Brain pericyte (primary cell): ENCODE measurements at places on chromosomes 13 and 19.

- no peak for DNase-seq
Observed at GRCh38 chr13:30044932-30045331, 194.5 kb upstream of the UBL3 start.

DNA sequence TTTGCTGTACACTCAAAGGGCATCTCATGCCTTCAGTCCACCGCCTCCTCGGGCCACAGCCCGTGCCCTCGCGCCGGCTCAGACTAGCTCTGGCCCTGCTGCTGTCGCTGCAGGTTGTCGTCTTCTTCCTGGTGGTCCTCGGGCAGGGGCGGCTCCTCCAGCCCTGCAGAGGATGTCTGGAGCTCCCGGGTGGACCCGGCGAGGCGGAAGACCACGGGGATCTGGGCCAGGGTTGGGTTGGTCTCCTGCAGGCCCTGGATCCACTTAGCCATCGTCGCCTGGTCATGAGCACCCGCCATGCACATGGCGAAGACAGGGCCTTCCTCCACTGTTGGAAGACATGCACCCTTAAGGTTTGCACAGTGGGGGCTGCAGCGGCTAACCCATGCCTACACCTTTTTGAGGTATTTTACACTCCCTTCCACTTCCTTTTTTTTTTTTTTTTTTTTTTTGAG lies 489 bp upstream of the ZNF653 start:
- no peak for DNase-seq

GRCh38 chr13:99980201-99980823 lies 1.3 kb upstream of the ZIC2 start:
- no peak for DNase-seq

DNA sequence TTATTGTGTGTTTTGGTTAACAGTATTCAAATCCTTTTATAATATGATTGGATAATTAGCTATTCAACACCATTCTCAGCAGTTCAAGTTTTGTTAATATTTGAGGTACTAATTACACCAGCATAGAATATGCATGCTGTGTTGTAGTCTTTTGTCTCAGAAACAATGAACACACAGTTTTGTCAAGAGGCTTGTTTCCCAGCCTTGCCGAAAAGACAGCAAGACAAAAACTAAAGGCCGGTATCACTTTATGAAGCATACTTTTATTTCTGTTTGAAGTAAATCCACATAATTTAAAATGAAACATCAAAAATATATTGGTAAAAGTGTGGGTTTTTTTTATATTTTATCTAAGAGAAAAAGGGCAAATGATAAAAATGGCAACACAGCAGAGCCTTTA lies 7.5 kb downstream of the GPR180 start:
- DNase-seq: no peak

DNA sequence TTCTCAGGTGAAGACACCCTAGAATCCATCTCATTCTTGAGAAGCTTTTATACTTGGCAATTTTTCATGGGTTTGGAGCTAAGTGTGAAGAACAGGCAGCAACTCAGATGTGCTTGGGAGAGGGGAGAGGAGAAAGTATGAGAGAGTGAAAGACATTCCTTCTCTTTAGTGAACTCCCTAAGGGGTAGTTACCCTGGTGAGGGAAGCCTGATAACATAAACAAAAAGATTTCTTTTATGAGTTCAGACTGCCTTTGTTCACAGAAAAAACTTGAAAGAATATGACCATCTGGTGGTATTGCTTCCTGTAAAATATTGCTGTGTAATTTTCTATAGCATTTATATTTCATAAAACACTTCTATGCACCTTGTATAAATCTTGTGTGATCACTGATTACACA lies at the start of gene STOML3:
TSS of gene STOML3 (minus strand) at position 139 of the 400 bp plus-strand sequence. CDS start at position 29, 110 bp downstream.
- no peak for DNase-seq

DNA sequence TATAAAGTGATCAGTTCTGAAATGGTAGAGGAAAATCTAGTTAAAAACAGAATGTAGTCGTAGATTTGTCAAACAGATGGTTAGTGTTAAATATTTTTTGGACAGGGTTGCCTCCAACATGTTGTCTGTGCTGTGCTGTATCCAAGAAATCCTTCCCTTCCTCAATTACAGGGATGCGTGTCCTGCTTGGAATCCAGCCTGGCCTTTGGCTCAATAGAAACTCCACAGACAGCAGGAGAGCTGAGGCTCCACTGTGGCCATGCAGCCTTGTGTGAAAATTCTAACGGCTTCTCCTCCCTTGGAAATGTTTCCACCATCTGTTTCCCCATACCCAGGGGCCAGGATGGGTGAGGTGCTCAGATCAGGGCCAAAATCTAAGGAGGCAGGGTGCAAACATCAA lies 67.7 kb upstream of the USP29 start:
- DNase-seq: no peak

DNA sequence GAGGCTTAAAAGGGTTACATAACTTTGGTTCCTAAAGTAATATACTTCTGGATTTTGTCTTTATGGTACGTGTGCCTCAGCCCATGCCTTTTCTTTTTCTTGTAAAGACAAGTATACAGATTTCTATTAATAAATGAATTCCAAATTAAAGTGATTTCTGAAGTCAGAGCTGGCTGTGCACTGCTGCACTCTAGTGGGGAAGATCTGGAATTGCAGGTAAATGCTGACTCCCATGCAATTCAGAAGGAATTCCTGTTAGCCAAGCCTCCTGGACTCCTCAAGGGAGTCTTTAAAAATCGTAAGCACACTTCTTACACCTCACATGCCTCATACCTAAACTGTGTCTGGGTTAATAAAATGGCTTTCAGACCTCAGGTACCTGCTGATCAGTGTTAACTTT lies 118.4 kb upstream of the SLC7A1 start:
- DNase-seq: no peak

- no peak for DNase-seq
Observed at GRCh38 chr13:104510422-104510821, 1444.2 kb upstream of the SLC10A2 start.

GRCh38 chr13:98853771-98854221 lies 101.3 kb upstream of the SLC15A1 start:
- DNase-seq: no peak

GRCh38 chr19:7483720-7484201 lies 5.1 kb downstream of the PEX11G start:
- DNase-seq: no peak

DNA sequence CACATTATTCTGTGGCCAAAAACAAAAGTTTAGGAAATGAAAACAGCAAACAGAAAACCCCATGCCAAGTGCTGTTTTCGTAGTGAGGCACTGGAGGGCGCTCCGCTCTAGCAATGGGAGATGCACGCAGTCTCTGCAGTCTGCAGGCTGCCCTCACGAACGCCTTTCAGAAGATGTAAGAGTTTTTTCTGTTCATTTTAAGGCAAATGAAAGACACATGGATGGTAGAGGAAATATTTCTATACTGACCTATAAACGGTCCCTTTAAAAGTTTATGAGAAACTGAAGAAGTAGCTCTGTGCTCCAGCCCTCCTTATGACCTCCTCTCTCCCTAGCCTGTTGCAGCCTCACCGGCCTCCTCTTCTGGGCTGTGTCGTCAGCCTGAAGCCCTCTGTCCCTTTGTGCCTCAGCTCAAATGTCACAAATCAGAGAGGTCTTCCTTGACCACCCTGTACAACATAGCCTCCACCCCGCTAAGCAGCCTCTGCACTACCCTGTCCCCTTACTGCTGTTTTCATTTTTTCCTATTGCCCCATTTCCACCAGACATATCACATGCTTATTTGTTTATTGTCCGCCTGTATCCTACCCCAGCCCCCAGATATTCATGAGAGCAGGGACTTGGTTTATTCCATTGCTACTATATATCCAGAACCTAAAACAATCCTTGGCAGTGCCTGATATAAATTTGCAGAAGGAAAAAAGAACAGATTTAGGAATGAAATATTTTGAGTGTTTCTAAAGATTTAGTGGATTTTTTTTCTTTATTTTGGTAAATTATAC lies 116.4 kb downstream of the TM9SF2 start:
- DNase-seq: no peak

GRCh38 chr13:99311137-99311536 lies 3.9 kb upstream of the GPR183 start:
- DNase-seq: no peak

DNA sequence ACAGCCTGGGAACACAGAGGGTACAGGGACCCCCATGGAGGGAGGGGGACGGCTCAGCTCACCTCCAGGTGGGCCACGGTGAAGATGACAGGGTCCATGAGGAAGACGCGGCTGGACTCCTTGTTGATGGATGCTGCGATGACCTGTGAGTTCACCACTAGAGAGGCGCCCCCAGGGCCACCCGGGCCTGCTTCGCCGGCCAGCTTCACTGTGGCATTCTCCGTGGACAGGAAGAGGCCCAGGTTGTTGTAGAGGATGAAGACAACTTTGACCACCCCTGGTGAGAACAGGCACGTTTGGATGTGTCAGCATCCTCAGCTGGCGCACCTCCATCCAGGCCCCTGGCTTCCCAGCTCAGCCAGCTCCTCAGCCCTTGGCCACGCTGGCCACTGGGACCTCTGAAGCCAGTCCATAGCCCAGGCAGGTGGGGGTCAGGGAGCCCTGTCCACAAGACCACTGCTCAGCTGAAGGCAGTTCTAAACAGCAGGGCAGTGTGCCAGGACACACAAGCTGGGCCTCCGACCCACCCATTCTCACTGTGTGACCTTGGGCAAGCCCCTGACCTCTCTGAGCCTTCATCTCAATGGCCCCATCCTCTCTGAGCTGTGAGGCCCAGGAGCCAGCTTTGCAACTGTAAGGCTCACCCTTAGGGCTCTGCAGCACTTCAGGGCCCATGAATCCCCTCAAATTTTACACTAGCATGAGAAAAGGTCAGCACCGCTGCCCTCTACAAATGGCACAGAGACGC lies 22.1 kb upstream of the ASF1B start:
- DNase-seq: no peak

DNA sequence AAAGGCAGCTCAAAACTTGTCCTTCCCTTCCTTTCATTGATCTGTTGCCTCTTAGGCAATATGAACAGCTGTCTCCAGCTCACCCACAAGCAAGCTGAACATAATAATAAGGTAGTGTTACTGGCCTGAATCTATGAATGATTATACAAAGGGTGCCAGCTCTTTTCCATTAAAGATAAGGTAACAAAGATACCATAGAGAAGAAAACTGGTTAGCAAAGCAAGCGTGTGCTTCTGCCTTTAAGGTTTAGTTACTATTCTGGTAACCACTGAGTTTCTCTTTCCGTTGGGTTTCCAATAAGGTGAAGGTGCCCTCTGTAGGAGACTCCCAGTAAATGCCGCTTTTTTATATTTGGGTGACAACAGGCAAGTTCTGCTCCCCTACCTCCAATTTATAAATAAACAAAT lies 12.1 kb upstream of the DACH1 start:
- no peak for DNase-seq

DNA sequence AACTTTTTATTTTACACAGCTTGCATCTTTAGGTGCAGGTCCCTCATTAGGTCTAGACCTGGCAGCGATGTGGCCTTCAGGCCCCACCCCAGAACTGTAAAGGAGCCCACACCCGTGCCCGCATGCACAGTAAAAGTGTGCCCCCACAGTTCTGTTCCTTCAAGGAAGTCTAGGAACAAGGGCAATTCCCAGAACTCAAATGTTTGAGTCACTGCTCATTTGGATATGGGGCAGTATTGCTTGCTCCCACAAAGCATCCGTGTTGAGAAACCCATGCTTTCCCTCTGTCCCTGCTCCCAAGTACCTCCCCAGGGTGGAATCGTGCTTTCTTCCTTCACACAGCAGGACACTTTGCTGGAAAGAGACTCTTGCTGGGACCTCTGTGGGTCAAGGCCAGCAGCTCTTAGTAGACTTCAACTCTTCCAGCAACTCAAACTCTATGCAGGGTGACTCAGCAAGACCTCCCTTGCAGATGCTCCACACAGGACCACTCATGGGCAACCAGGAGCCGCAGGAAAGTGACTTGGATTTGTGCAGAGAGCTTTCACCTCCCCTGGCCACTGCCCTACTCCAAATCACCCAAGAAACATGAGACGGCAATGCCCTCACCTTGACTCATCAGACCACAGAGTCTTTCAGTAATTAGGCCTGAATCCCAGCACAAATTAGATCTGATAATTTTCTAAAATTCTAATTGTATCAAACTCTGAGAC lies 12.3 kb downstream of the SLC7A1 start:
- DNase-seq: no peak

DNA sequence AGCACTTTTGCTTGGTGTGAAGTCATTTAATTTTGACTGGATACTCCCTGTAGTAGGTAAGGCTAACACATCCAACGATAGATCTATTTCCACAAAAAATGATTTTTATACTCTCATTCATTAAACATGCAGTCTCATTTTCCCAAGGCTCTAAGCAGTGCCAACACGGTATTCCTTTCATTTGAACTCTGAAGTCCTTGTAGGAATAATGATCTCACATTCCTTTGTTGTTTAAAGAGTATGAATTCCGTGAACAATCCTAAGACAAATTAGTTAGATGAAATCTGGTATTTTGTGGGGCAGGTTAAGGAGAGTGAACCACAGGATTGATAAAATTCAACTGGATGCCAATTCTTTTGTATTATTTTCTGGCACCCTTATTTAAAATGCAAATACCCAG lies 66.6 kb downstream of the LACC1 start:
- DNase-seq: no peak

DNA sequence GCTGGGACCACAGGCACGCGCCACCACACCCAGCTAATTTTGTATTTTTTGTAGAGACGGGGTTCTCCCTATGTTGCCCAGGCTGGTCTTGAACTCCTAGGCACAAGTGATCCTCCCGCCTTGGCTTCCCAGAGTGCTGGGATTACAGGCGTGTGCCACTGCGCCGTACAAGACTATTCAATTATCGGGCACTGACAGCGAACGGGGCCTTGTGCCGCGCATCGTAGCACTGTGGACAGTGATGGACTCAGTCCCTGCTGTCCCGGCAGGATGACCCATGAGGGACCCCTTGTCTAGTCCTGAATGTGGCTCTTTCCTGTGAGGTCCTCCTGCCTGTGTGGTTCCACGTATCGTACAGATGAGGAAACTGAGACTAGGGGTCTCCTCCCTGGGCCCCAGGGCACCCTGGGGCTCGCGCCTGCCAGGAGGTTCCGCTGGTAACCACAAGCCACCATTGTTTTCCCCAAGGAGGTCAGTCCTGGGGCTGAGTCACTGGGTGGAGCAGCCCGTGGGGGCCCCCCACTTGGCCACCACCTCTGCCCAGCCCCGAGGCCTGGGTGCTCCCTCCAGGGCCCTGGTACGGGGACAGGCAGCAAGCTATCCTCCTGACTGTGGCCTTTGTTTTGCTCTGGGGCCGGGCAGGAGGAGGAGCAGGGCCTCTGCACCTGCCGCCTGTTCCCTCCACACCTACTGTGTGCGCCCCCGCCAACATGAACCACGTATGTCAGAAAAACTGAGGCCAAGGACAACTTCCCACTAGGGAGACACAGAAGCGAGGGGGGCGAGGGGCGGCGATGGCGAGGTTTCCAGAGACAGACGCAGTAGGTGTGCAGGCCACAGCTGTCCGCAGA lies 2.9 kb upstream of the TCF3 start:
- DNase-seq: no peak

DNA sequence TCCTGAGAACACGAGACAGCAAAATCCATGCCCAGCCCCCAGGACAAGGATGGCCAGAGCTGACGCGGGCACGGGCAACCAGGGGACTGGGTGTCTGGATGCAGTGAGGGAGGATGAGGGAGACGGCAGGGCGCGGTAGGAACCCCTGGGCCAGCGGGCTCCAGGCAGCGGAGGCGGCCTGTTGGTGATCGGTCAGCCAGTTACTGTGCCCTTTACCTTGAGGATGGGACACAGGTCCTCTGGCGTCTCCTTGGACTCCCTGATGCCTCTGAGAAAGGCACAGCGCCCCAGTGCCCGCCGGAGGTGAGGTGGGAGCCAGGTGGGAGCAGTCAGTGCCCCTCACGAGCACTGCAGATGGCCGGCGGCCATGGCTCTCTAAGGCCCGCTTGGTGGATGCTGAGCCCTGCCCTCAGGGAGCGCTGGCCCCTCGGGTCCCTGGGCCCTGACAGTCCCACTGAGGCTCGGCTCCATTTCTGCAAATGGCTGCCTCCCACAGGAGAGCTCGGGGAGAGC lies 31.2 kb downstream of the C13orf46 start:
- no peak for DNase-seq

GRCh38 chr13:113629866-113630265 lies 28.1 kb downstream of the ATP4B start:
- DNase-seq: no peak
